CD8-positive, alpha-beta T cell (primary cell): ENCODE measurements at places on chromosomes 2 and 18. TPM values are rescaled to one million over a fixed set of nuclear protein-coding genes. Genes with fewer than 3 reads are reported as not detected.

Gene FOXI3
- not detected for total RNA-seq

Gene C2orf78
- not detected for total RNA-seq

Gene NYAP2
- not detected for total RNA-seq

Gene APOB
- not detected for total RNA-seq

Gene CD302
- 0.64 TPM for total RNA-seq

GRCh38 chr2:161423421-161424393 lies 7.6 kb downstream of the TBR1 start:
- no peak for DNase-seq

GRCh38 chr18:34942276-34942675 lies 98.9 kb upstream of the MAPRE2 start:
- DNase-seq = no peak

DNA sequence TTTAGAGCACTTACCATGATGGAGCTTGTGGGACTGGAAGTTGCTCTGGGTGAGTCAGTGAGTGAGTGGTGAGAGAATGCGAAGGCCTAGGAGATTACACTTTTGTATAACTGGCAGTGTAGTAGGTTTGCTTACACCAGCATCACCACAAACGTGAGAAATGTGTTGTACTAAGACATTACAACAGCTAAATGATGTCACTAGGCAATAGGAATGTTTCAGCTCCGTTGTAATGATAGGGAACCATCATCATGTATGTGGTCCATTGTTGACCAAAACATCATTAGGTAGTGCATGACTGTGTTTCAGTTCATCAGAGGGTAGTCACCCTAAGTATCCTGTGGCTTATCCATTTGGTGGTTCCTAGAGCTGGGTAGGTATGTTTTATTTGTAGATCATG lies 11.9 kb downstream of the ZNF407 start:
- no peak for DNase-seq

DNA sequence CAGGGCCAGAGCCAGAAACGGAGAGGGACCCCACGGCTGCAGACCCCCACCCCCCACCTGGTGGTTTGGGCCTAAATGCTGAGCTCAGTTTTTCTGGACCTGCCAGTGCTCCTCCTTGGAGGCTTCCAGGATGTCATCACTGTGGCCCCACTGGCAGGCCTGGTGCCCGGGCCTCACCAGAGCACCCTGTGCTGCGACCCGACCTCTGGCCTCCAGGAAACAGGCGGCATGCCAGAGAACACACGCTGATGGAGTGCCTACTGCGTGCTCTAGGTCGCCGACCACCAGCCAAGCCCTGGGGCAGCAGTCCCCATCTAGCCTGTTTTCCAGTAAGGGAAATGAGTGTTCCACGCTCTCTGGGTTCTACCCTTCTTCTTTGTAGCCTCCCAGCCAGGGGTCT lies 33.8 kb downstream of the HS6ST1 start:
- DNase-seq = no peak

GRCh38 chr2:68995916-68996315 lies 17.1 kb upstream of the ANTXR1 start:
- DNase-seq = no peak

- no peak for DNase-seq
Observed at GRCh38 chr18:80192653-80193385, 54.5 kb downstream of the PARD6G start.

GRCh38 chr2:188571543-188572303 lies 280.0 kb downstream of the GULP1 start:
- DNase-seq = no peak

DNA sequence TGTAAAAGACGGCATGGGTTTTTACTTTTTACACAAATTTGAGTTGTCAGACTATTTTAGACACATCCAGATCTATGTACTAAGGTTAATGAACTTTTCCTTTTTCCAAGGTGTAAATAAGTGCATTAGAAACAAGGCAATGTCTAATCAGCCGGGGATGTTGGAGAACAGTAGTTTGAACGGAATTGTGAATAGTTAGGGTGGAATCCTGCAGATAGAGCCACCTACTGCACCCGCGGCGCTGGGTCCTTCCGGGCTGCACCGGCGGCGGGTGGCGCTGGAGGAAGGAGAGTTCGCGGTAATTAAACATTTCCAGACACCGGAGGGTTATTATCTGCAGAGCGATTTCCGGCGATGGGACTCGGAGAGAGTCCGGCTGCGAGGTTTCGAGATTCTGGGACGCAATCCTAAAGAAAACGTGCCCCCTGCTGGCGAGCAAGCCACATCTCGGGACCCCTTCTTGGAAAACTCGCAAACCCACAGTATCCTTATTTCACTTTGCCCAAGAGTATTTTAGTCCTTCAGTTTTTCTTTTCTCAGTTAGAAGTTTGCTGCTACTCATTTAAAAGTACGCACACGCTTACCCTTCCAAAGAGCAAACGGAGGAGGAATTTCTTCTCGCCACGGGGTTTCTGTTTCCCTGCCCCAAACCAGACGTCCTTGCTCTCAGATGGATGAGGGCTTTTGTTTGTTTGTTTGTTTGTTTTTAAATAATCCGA lies 4.5 kb upstream of the OSR1 start:
- peak; percentile 64 for DNase-seq

- no peak for DNase-seq
Observed at GRCh38 chr2:100616841-100617390, 54.1 kb downstream of the PDCL3 start.

DNA sequence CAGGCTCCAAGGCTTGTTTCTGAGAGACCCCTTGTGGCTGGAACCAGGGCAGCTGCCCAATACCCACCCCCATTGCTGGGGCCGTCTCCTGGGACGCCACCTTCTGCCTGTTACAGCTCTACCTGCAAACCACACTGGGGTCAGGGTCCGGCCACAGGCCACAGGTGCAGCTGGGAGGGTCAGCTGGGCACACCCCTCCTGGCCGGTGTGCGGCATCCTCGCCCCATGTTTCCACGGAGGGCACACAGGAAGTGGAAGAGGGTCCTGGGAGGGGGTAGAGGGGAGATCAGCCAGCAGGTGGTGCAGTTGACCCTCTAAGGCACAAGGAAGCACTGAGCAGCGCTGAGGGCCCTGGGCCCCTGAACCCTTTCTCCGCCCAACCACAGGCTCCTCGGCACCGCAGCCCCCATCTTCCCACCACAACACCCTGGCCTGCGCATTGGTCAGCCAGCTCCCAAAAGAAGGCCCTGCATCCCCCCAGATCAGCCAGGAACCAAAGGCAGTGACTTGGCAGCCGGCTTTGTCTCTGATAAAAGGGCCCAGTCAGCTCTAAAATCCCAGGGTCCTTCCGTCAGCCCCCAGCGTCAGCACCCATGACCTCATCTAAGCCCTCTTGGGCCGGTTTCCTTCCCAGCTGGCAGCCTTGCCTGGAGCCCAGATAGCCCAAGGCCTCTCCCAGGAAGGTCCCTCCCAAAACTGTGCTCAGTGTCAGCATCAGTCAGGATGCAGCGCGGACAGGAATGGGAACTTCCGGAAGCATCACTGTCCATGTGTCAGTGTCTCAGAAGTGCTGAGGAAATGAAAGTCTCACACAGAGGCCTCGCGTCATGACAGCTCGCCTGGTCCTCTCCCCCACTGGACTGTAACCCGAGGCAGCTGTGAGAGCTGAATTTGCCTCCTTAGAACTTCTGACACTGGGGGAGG lies 1.7 kb downstream of the ERFE start:
- no peak for DNase-seq

- no peak for DNase-seq
Observed at GRCh38 chr2:12083081-12083581, 336.7 kb downstream of the LPIN1 start.

DNA sequence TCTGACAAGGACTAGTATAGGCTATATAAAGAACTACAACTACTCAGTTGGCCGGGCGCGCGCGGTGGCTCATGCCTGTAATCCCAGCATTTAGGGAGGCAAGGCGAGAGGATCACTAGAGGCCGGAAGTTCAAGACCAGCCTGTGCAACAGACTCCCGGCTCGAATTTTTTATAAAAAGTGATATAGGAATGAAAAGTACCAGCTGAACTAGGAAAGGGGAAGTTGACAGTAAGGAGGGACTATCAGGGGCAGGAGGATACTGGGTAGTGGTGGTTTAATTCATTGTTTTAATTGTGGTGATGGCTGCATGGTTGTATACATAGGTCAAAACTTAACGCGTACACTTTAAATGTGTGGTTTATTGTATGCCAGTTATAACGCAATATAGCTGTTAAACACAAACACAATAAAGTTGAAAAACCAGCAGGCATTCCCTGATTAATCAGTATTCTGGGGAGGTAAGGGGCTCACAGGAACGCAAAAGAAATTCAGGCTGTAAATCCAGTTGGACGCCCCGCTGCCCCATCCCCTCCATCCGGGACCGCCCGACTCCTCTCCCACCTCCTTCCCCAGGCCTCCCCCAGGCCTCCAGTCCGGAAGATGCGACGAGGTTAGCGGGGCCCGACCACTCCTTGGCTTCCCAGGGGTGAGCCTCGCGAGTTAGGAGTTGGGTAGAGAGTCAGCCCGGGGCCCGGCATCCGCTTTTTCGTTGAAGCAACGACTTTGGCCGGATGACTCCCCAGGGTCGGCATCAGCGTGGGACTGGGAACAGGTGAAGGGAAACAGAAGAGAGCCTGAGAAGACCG lies 746 bp upstream of the POLR1B start:
- no peak for DNase-seq

- DNase-seq = no peak
Observed at GRCh38 chr2:186136860-186137259, 349.2 kb upstream of the ZC3H15 start.

GRCh38 chr2:233242231-233242927 lies 9.1 kb upstream of the ATG16L1 start:
- no peak for DNase-seq

GRCh38 chr2:37476411-37476810 lies 132.0 kb downstream of the QPCT start:
- DNase-seq = no peak

GRCh38 chr2:70927138-70927537 lies 8.6 kb upstream of the ATP6V1B1 start:
- no peak for DNase-seq

GRCh38 chr2:180033993-180034894 lies 27.1 kb upstream of the CWC22 start:
- DNase-seq = no peak

GRCh38 chr2:71951718-71952404 lies 195.8 kb downstream of the CYP26B1 start:
- no peak for DNase-seq

DNA sequence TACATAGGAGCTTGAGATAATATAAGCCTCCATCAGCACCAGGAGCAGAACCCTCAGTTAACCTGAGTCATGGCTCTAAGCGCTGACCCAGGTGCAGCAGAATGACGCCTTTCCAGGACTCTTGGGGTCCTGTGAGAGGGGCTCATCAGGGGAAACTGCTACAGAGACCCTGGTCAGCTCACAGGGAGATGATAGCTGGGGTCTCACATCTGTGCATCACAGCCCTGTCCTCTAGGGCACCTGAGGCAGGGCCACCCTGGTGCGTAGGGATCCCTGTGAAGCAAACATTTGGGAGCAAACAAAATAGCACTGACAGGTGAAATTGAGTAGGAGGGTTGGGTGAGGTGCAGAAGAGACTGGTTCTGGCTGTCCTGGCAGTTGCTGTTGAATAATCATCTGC lies 219.2 kb downstream of the SH3RF3 start:
- no peak for DNase-seq
